ENCODE measurements at places on chromosomes 16 and 17. TPM values are rescaled to one million over a fixed set of nuclear protein-coding genes. Genes with fewer than 3 reads are reported as not detected.

Gene PIMREG
- total RNA-seq = 52.2 TPM

DNA sequence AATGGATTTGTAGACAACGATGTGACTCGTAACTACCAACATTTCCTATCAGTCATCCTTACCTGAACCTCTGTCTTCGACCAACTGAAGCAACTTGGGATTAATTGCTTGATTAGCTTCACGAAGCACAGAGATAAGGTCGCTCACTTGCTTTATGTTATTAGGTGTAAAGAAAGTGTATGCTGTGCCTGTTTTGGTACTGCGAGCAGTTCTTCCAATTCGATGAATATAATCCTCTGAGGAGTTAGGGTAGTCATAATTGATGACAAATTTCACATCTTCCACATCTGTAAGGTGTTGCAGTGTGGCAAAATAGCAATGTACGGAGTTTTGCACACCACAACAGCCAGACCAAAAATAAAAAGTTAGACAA is 3.6 kb upstream of the POLG2 start:
- no peak for DNase-seq

- no peak for DNase-seq
Observed at GRCh38 chr17:58911741-58912343, 156.2 kb downstream of the PPM1E start.

GRCh38 chr16:72083778-72084404 is 9.5 kb downstream of the TXNL4B start:
- no peak for DNase-seq

Gene SEZ6L2
- total RNA-seq = 64.0 TPM

Gene ACSM5
- total RNA-seq = not detected
